ENCODE measurements at places on chromosomes 6 and 20. TPM values are rescaled to one million over a fixed set of nuclear protein-coding genes. Genes with fewer than 3 reads are reported as not detected.

The BNIP5 gene
- total RNA-seq, result not detected

The VGLL2 gene
- total RNA-seq, result not detected

The TCEA2 gene
- total RNA-seq, result 30.6 TPM

The SLC22A3 gene
- 13.5 TPM for total RNA-seq

The PAK5 gene
- not detected for total RNA-seq

The OR2H2 gene
- not detected for total RNA-seq

The CNBD2 gene
- total RNA-seq, result 1.1 TPM

The PRR18 gene
- not detected for total RNA-seq

The GSTA2 gene
- not detected for total RNA-seq

The PNPLA1 gene
- total RNA-seq, result not detected

The CPNE5 gene
- not detected for total RNA-seq

The GUCA1A gene
- total RNA-seq, result not detected

The BAG2 gene
- 5.3 TPM for total RNA-seq

The KHDC1L gene
- total RNA-seq, result not detected

The WFDC2 gene
- not detected for total RNA-seq

The BPIFB4 gene
- total RNA-seq, result 0.23 TPM

The C6orf52 gene
- total RNA-seq, result 0.38 TPM

The TMEM244 gene
- not detected for total RNA-seq

The MOXD1 gene
- 81.2 TPM for total RNA-seq

The AVP gene
- not detected for total RNA-seq

The KCNK17 gene
- total RNA-seq, result not detected

The MRPS10 gene
- total RNA-seq, result 39.0 TPM

The DYNLT1 gene
- total RNA-seq, result 127 TPM

The LZTS3 gene
- 1.6 TPM for total RNA-seq

The HLA-DMB gene
- total RNA-seq, result 0.08 TPM

The DIDO1 gene
- 24.8 TPM for total RNA-seq

The SOX18 gene
- total RNA-seq, result 0.08 TPM

The CALHM6 gene
- total RNA-seq, result 0.23 TPM

The ZSWIM1 gene
- total RNA-seq, result 3.5 TPM

The POM121L2 gene
- not detected for total RNA-seq
